Spinal cord (tissue), 10 donors: ENCODE measurements at places on chromosomes 1 and 21.

DNA sequence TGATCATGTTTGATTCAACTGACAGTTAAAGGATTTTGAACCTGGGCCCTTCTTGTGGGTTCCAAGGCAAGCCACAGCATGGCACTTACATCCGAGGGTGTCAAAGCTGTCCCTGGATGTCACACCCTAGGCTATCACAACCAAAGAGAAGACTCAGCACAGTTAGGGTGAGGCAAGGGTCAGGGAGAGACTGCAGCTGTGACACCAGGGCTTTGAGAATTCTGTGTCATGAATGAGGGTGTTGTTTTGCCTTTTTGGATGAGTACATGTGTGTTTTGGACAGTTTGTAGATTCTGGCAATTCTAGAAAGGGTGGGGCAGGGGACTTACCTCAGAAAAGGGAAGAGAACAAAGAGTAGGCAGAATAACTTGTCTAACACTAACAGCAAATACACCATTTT, 37.8 kb upstream of the ZNF326 start:
- no peak overlapping the region for H3K4me3 ChIP-seq
- H3K36me3 ChIP-seq, result no peaks in the 10 kb centered on the region
- no peaks in the 10 kb centered on the region for H3K4me1 ChIP-seq
- no peak overlapping the region for H3K27ac ChIP-seq
- H3K27me3 ChIP-seq, result no peaks in the 10 kb centered on the region

DNA sequence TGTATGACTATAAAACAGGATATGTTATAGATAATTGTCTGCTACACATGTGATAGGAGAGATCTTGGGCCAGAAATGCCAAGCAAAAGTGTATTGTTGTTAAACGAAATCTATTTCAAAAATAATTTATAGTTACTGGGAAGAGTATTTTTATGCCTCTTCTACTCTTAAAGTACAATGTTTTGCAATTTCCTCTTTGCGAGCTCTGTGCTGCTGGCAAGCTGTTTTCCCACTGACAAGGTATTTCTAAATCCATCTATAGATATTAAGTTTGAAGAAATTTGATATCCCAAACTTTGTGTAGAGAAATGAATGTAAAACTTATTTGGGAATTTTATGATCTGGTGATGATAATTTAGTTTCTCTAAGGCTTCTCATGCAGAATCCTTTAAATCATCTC, 63.3 kb upstream of the PTGFR start:
- no peak for DNase-seq
- H3K27me3 ChIP-seq, result no peaks in the 10 kb centered on the region
- H3K36me3 ChIP-seq, result no peaks in the 10 kb centered on the region
- no peak overlapping the region for H3K27ac ChIP-seq

GRCh38 chr1:64194168-64195080, 9.0 kb upstream of the UBE2U start:
- DNase-seq, result no peak
- no peak overlapping the region for H3K27ac ChIP-seq
- no peaks in the 10 kb centered on the region for H3K36me3 ChIP-seq
- peaks cover 7% of the 10 kb centered on the region for H3K4me1 ChIP-seq

DNA sequence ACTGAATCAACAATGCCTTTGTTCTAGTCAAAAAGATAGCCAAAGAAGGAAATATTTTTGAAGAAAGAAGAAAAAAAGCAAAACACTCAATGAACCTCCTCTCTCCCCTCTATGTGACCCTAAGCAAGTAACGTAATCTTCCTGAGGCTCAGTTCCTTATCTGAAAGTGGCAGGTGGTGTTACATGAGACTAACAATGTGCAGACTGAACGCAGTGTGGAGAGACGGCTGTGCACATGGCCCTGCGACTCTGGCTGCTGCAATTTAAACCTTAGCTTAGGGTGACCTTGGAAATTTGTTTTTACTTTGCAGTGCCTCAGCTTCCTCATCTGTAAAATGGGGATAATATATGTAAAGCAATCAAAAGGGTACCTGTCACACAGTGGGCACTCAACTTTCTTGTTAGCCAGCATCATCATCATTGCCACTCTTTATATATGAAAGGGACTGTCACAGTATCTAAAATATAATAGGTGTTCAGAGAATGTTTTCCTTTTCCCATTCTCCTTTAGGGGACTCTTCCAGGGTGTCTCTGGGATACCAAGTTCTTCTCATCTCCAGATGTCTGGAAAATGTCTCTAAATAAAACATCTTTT, 100.1 kb upstream of the JUN start:
- DNase-seq, result no peak
- no peak overlapping the region for H3K4me3 ChIP-seq
- no peaks in the 10 kb centered on the region for H3K27me3 ChIP-seq
- peaks cover 24% of the 10 kb centered on the region for H3K4me1 ChIP-seq
- H3K36me3 ChIP-seq, result no peaks in the 10 kb centered on the region
- no peak overlapping the region for H3K27ac ChIP-seq

- no peaks in the 10 kb centered on the region for H3K4me1 ChIP-seq
- no peak for DNase-seq
- H3K4me3 ChIP-seq, result no peak overlapping the region
- no peak overlapping the region for H3K27ac ChIP-seq
These were observed 27.0 kb downstream of the TBX15 start for GRCh38 chr1:118961156-118961555.
